ENCODE measurements at places on chromosomes 5 and 9.

DNA sequence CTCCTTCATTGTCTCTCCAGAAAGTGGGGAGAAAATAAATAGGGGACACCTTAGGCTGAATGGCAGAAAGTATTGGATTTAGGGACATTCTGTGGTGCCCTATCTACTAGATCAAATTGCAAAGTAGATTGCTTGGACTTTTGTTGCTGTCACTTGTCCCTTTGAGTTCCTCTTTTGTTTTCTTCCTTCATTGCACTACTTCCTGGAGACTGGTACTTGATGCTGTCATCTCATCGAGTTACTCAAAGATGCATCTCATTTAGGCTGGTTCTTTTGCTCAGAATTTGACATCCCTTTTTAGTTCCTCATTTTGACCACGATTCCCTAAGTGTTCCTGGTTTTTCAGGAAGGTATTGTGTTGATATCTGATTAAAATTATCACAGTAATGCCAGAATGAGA is 137.6 kb downstream of the ADGRV1 start:
- DNase-seq: no peak

- DNase-seq: no peak
These were observed 88.5 kb downstream of the NDFIP1 start for GRCh38 chr5:142197098-142197497.

GRCh38 chr9:72173080-72173479 is 23.8 kb downstream of the GDA start:
- no peak for DNase-seq

- no peak for DNase-seq
These were observed 65.4 kb upstream of the FCN1 start for GRCh38 chr9:134983074-134983473.

GRCh38 chr9:134886413-134886913 is 5.9 kb downstream of the FCN2 start:
- DNase-seq: no peak

DNA sequence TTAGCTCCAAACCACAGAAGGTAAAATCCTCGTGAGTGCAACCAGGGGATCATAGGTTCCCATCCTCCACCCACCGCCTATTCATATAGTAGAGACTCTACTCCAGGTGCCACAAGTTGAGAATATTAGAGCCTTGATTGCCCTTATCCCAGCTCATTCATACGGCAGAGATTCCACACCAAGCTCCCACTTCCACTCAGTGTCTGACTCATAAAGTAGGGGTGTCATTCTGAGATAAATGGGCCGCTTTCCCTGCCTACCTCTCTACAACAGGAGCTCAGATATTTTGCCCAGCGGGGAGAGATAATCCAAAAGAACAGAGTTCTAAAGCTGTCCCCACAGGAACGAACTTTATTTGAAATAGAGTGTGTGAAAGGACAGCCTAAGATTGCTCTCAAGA is 9.4 kb downstream of the SLC22A4 start:
- no peak for DNase-seq

DNA sequence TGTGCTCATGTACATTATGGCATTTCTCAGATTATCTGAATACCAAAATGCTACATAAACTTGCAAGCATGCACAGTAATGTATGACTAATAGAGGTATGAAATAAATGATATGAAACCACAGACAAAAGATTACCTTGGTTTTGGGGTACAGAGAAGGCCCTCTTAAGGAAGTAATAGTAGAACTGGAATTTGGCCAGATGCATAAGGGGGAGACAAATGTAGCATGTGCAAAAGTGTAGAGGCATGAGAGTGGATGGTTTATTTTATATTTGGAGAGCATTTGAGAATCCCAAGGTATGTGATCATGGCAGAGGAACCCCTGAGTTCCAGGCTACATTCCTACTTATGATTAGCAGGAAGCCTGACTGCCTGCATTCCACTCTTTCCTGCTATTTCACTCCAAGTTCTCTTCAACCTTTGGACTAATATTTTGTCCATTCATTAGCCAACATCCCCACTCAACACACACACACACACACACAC is 74.2 kb downstream of the MAMDC2 start:
- no peak for DNase-seq

GRCh38 chr5:98637116-98637515 is 136.3 kb upstream of the RGMB start:
- no peak for DNase-seq

DNA sequence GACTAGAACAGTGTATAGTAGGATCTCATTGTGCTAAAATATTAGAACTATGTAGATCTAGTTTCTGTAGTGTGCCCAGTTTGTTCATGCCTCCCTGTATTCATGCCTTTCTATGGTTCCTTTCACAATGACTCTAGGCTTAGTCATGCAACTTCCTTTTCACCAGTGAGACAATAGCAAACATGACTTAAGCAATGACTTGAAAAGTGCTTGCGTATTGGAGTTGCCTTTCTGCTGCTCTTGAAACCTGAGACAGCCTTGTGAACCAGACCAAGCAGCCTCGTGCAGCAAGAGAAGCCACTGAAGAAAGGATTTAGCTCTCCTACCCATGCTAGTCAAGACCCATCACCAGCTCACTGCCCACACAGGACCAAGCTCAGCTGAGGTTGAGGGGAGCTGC is 294.5 kb upstream of the TAS2R1 start:
- DNase-seq: no peak

- DNase-seq: no peak
These were observed 61.9 kb upstream of the IGFBPL1 start for GRCh38 chr9:38486056-38486615.

DNA sequence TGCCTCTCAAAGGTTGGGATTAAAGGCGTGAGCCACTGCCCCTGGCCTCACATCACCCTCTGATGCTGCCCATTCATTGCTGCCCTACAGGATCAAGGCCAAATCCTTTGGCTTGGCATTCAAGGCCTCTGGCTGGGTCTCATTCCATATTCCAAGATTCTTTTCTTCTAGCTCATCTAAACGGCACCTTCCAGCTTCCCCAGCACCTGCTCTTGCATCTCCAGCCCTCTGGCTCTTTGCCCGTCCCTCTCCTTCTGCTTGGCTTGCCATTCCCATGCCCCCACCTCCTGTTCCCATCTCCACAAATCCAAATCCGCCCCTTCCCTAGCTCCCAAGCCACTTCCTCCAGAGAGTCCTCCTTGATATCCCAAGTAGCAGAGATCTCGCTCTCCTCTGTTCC is 33.1 kb downstream of the CORO2A start:
- no peak for DNase-seq

GRCh38 chr5:171418982-171419687 is at the start of gene FGF18:
TSS of gene FGF18 (plus strand) at chr5:171419647. CDS start at chr5:171420200, 553 bp downstream.
- DNase-seq: no peak

DNA sequence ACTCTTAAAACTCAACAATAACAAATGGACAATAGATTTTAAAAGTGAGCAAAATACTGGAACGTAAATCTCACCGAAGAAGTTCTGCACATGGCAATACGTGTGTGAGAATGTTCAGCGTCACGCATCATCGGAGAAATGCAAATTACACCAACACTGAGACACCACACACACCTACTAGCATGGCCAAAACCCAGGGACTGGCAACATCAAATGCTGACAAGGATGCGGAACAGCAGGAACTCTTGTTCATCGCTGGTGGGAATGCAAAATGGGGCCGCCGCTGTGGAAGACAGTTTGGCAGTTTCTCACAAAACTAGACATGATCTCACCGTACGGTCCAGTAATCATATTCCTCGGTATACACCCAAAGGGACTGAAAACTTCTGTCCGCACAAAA is 21.6 kb upstream of the CLPTM1L start:
- no peak for DNase-seq

DNA sequence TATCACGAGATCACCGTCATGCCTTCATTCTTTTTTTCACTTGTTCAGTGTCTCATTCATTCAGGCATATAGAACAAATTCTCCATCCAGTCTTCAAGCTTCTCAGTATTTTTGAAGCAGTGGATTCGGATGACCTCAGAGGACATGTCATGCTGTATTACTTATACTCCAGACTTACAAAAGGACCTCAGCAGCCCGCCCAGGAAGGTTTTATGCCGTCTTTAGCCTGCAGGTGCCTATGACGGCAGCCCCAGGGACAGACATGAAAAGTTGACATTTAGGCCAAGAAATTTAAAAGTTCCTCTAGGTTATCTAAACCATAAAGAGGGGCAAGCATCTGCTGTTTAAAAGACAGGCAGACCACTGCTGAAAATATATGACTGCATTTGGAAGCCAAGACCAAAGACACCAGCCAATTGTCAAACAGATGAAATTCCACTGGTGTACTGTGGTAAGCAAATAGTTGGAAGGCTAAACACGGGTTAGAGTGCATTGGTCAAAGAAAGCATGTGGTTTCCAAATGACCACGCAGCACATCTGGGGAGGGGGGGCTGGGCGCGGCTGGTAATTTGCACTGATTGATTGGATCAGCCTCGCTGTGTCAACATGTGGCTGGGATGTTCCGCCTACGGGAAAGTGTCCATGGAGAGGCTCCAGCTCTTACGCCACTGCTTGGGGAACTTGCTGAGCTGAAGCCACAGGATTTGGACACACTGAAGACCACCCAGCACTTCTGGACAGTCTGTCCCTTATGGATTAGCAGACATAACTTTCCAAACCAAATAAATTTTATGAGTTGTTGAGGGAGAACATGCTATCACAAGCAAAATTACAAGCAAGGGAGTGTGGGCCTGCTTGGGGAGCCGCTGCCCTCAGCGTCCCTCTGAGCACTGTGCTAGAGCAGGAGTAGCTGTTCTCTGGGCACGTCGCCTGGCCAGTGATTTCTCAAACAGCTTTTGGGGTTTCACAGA is 173.6 kb downstream of the FANCC start:
- DNase-seq: no peak

DNA sequence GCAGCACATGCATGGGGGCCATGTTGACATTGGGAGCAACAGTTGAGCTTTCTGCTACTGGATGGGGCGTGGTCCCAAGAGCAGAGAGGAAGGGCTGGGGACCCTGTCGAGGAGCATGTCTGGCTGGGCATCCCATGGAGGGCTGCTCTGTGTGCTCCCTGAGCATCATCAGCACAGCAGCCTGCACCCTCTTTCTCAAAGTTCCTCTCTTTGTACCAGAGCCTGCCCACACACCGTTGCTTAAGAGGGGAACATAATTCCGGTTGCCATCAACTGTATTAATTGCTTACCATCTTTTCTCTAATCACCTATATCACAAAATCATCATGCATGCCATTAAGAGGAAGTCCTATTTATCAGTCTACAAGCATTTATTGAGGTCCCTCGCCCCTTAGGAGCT is 55.2 kb upstream of the DIRAS2 start:
- DNase-seq: no peak
